ENCODE measurements at places on chromosomes 7 and 10.

DNA sequence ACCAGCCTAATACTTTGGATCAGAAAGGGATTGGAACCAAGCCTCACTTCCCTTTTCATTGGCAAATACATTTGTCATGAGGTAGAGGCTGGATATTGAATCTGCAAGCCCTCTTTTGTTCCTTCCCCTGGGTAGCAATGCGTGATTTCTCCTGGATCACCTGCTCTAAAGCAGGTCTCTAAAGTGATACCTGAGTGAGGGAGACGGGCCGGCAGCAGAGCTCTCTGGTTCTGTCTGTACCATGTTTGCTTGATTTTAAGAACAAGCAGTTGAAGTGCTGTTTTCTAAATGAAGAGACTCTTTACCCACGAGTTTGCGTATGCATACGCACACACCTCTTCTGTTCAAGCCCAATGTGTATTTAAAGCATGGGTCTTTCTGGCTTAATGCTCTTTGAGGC, 41.1 kb downstream of the GARS1 start:
- DNase-seq = no peak

GRCh38 chr10:132685101-132685891, 100.7 kb downstream of the NKX6-2 start:
- DNase-seq = peak; percentile 61

GRCh38 chr10:6987536-6987945, 407.5 kb upstream of the PRKCQ start:
- no peak for DNase-seq

GRCh38 chr10:28250358-28250757, 52.5 kb downstream of the MPP7 start:
- DNase-seq = no peak

GRCh38 chr7:119392-120163, 72.8 kb upstream of the FAM20C start:
- no peak for DNase-seq

GRCh38 chr7:152025937-152026890, 740 bp downstream of the GALNT11 start:
- no peak for DNase-seq

DNA sequence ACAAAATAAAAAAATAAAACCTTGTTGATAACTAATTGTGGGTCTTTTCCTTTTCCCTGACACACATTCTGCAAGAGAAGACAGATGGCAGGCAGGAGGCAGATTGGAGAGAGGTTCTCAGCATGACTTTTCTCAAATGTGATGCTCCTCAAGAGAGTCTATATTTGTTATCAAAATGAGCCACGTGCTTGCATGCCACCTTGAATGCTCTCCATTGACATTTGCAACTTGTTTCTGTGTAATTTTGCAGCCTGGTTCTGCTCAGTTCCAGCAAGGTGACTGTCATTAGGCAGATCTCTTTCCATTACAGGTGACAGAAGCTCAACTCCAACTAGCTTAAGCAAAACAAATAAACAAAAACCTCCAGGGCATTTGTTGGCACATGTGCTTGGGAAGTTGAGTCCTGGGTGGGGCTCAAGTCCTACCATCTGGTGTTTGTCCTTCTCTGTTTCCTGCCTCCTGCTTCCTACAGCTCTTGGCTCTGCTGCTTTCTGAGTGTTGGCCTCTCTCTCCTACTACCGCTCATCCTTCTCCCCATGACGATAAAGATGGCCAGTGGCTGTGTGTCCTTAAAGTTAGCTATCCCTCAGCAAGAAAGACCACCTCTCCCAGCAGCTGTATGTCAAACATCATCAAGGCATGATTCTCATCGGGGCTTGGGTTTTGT, 56.7 kb downstream of the GRK5 start:
- DNase-seq = no peak

GRCh38 chr10:58810751-58811150, 298.1 kb downstream of the BICC1 start:
- no peak for DNase-seq

GRCh38 chr7:90261441-90261840, 16.5 kb downstream of the CFAP69 start:
- no peak for DNase-seq

- no peak for DNase-seq
Observed at GRCh38 chr10:127021801-127022200, 116.6 kb downstream of the DOCK1 start.

GRCh38 chr7:74599244-74599643, 58.3 kb upstream of the GTF2I start:
- DNase-seq = no peak

GRCh38 chr7:26370011-26370410, 78.3 kb downstream of the SNX10 start:
- no peak for DNase-seq

GRCh38 chr10:23512355-23513058, 73.6 kb downstream of the OTUD1 start:
- no peak for DNase-seq

DNA sequence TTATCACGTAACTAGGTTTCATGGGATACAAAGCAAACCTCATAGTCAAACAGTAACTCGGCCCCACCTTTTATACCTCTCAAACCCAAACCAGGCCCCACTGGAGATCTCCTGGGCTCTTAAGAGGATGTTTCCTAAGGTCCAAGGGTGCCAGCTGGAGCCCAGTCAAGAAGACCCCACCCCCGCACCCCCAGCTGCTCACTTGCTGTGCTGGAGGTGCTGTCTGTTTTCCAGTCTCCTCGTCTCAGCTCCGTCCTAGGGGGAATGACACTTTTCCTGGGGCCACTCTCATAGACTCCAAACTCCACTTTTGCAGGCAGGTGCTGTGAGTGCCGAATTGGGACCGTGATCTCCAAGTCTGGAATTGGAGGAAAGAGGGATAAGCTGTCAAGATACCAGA, 22.7 kb upstream of the TM9SF3 start:
- no peak for DNase-seq

DNA sequence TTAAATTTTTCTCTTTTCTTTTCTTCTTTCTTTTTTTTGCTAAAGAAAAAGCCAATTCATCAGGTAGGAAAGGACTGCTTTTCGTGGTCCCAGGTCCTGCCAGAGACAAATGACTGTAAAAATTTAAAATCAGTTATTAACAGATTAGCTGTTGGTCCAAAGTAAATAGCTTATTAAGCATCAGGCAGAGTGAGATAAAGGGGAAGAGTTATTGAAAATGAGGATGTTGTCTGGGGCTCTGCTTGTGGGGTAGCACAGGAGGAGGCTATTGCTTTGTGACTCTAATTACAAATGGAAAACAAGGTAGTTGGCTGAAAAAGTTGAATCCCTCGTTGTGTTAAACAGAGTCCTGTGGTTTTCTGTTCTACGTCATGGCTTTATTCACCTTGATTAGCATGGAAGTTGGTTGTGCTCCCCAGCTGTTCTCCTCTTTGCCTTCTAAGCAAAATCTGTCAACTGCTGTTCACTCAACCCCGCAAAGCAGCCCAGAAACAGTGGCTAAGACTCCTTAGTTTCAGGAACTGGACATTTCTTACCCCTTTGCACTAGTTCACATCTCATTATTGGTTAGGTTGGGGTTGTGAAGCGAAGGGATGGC, 128.9 kb downstream of the SNX10 start:
- no peak for DNase-seq

GRCh38 chr7:86366946-86367345, 276.8 kb upstream of the GRM3 start:
- no peak for DNase-seq

GRCh38 chr10:88553116-88553752, 29.9 kb downstream of the RNLS start:
- peak; percentile 2 for DNase-seq

- no peak for DNase-seq
Observed at GRCh38 chr7:151046603-151047573, 1.4 kb upstream of the ASIC3 start.

GRCh38 chr10:8435186-8436055, 380.9 kb downstream of the GATA3 start:
- DNase-seq = no peak

DNA sequence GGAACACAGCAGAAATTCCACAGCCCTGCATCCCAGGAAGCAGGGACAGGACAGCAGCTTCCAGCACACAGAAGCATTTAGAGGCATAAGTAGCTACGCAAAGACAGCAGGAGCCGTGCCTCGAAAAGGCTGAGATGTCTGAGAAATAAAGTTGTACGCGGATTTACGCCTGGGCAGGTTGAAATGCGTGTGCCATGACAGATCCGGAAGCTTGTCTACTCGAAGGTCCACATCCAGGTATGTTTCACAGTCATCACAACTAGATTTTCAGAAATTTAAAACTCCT, 26.1 kb downstream of the DIP2C start:
- DNase-seq = no peak

DNA sequence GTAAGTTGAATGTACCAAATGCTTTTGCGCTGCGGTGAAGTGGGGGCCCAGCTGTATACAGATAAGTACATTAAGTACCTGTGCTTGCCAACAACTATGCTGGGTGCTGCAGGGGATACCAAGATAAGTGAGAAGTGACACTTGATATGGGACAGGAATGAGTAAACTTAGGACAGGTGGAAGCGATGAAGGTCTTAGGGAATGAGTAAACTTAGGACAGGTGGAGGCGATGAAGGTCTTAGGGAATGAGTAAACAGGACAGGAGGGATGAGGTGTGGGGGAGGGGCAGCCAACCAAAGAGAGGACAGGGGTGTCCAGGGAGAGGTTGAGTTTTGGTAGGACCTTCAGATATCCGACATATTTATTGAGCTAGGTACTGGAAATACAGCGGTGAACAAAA, 1.4 kb downstream of the MDH2 start:
- no peak for DNase-seq

- no peak for DNase-seq
Observed at GRCh38 chr7:143375298-143376034, 5.7 kb upstream of the ZYX start.

DNA sequence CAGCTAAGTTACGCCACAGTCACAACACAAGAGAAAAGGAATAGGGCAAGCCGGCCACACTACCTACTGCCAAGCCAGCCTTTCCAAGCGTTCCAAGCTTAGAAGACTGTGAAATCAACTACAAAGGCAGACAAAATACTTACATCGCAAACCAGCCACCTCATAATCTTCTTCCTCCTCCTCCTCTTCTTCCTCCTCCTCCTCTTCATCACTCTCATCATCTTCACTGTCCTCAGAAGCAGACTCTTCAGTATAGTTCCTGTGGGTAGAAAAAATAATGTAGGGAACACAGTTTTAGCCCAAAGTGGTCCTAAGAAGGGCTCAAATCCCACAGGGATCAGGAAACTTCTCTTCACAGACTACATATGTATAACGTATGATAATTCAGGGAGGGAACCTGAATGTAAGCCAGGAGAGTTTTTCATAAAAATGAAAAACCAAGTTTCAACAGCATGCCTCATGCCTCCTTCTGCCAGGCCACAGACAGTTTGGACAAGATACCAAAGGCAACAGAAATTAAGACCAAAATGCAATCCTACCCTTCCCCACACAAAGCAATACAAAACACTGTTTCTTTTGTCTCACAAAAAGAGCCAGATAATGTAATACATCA, 13.6 kb downstream of the FZD9 start:
- DNase-seq = no peak

- no peak for DNase-seq
Observed at GRCh38 chr10:84837041-84837812, 508.8 kb downstream of the CCSER2 start.

DNA sequence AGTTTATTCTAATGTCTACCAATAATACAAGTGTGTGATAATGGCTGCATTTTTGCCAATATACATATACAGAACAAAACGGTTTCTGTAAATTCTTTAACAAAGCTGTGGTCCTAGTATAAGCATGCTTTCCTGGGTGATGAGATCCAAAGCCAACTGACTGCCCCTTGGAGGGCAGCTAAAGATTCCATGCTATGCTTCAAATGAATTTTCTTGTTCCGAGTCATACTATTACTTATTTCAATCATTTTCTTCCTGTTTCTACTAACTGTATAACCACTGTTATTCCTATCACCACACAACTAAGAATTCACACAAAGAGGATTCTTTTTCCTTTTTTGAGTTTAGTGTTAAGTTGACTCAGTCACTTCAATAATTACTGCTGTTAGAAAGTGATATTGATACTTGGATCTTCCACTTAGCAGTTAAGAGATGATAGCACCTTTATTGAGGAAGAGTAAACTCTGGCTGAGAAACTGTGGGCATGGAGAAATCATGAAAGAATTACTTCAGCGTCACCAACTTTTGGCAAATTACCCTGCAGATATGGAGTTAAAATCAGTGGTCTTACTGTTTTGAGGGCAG, 197.5 kb downstream of the ARL4A start:
- DNase-seq = no peak

GRCh38 chr10:131081376-131081775, 230.1 kb downstream of the TCERG1L start:
- DNase-seq = no peak

GRCh38 chr7:31251441-31251840, 89.1 kb downstream of the NEUROD6 start:
- DNase-seq = no peak

DNA sequence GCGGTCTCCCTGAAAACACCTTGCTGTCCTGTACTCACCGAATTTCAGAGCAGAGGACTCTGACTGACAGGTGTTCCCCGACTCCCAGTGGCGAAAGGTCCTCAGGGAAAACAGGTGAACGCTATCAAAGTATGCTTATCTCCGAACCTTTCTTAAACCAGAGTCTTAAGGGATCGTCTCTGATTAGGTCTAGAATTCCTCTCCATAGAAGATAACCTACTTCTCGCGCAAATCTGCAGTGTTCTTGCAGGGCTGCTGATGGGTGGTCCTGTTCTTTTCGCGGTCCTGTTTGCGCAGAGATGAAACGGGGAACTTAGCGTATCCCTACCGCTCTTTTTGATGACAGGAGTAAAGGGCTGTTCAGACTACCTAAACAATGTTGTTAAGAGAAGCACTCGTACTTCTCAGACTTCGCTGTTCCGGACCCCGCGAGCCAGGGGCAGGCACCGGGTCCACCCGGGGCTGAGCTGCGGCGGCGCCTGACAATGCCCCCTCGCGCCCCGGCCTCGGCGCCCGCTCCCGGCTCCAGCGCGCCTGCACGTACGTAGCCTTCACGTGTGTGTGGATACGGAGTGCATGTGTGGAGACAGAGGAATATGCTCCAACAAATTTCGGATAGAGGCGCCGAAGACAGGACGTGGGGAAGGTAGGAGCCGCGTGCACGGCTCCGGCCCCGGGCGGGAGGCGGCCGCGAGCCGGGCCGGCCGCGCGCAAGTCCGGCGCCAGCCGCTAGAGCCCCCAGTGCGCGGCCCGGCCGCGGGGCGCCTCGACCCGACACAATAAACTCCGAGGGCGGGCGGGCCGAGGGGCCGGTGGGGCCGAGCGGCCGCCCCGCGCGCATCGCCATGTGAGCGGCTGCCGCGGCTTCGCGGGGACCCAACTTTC, 766 bp upstream of the ZMYND11 start:
- no peak for DNase-seq

- no peak for DNase-seq
Observed at GRCh38 chr10:77317221-77317620, 320.4 kb downstream of the KCNMA1 start.

GRCh38 chr7:138980563-138981291, 462 bp downstream of the KIAA1549 start:
- DNase-seq = no peak
